ENCODE measurements at places on chromosomes 6 and 20.

DNA sequence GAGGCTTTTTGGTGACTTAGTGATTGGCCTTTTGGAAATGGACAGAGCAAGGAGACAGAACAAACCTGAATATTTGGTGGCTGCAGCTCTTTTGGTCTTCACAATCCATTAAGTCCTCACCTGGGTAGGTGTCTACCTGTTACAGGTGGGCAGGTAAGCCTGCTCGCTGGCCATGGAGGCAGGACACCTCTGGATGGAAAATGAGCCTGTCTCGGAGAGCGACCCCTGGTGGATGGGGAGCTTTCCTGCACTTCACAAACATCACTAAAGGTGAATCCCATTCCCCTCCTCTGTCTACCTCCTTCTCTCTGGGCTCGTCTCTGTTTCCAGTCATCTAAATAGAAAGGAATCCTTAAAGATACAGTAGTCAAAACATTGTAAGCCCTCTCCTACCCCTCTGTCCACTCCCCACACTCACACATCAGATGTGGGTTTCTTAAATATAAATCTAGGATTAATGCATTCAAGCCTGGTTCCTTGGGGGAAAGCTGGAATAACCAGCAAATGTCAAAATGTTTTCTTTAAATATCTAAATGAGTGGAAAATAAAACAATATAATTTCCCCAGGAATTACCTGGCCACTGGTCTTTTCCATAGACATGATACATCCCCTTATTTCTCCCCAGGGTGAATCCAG is 304.9 kb downstream of the CDH26 start:
- DNase-seq = peak; percentile 49

DNA sequence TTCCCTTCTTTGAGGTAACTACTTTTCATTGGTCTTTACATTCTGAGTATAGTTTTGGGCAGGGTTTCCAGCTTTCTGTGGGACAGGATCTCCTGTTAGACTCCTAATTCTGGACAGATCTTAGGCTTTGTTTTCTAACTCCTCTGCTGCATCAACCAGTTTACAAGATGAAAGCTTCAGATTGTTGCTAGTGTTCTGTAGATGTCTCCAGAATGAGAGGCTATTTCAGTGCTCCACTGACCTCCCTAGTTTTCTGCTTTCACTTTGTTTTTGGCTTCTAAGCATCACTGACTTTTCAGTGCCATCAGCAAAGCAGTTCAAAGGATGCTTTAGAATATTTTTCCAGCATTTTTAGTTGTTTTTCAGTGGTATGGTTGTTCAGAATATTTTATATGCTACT is 101.4 kb downstream of the LIN28B start:
- DNase-seq = no peak

DNA sequence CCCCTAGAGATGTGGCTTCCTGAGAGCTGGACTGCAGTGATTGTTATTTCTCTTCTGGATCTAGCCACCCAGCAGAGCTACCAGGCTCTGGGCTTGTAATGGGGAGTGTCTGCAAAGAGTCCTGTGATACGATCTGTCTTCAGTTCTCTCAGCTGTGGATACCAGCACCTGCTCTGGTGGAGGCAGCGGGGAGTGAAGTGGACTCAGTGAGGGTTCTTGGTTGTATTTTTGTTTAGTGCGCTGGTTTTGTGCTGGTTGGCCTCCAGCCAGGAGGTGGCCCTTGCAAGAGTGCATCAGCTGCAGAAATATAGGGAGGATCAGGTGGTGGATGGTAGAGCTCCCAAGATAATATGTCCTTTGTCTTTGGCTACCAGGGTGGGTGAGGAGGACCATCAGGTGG is 33.7 kb downstream of the PAX1 start:
- DNase-seq = no peak

DNA sequence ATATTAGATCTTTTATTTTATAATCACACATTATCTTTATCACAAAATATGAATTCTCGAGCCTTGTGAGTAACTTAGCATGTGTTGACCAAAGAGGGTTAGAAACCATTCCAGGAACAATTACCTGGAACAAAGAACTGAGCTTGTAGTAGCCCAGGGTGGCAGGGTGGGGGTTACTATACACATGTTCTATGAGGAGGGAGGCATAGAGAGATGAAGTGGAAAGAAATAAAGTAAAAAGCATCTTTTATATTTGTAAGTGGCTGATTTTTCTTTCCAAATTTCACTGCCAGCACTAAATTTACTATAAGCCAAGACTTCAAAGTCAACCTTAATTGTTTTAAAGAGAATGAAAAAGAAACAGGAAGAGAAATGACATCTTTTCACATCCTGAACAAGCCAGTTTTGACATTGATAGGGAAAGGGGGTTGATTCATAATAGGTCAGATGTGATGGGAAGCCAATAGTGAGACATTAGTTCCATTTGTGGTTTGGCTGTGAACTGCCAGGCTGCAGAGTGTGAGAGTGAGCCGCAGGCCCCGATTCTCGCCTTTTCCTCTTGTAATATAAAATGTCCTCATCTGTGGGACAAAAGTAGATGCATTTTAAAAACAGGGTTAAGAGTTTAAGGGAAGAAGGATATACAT is 52.7 kb upstream of the MYB start:
- DNase-seq = peak; percentile 66
